ENCODE measurements at places on chromosomes 3 and 15.

DNA sequence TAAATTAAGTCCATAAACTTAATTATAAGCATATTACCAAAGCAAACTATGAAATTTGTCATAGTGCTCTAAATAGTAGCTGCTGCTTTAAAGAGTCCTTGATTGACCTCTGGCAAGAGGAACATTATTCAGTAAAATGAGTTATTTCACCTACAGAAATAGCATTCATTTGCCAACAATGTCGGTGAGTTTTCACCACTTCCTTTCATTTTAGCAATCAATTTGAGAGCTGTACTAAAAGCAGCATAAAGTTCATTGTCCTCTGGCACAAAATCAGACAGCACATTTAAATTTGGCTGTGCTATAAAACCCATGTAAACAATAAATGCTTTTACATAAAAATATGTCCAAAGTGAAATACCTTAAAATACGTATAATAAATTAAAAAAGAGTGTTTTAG, 1515.7 kb downstream of the SI start:
- DNase-seq: no peak

GRCh38 chr15:45486317-45486716, 36.2 kb downstream of the SLC30A4 start:
- DNase-seq: no peak

GRCh38 chr3:12393894-12394293, 90.4 kb upstream of the TSEN2 start:
- DNase-seq: no peak

DNA sequence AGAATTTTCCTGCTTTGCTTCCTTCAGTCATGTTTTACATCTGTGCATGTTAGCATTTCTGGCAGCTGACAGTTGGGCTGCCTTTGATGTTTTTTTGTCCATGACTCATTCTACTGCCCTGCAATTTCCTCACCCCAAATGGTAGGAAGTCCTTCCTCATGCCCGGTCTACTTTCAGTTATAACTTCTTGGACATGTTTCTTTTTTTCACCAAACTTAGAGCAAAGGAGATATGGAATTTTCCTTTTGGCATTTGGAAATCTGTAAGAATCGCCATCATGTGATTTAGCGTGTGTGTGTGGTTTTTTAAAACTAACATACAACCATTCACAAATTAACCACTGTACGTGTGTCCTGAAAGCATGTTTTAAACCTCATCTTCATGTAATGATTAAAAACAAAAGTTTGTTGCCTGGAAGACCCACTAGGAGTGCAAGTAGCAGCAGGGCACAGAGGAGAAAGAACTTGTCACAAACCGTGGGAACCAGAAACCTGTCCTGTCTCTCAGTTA, 430.7 kb upstream of the CFAP20DC start:
- DNase-seq: no peak
